ENCODE measurements at places on chromosomes 5 and 9.

- no peak for DNase-seq
These were observed 50.5 kb upstream of the EXOC3 start for GRCh38 chr5:392431-392988.

DNA sequence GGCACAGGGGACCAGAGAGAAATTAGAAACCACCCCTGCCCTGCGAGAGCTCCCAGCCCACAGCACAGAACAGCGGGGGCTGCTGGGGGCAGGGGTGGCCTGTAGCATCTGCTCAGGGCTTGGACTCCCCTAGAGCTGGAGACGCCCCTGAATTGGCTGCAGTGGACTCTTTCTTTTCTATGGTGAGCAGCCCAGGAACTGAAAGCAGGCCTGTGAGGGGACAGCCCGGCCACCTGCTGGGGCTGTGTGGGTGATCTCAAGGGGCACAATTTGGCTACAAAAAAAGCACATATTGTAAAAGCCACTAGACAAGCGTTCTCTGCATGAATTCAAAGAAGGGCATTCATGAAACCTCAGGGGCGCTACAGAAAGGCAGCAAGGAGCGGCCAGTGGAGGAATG is 57.5 kb upstream of the ICE1 start:
- no peak for DNase-seq

- no peak for DNase-seq
These were observed 96.8 kb downstream of the RAPGEF6 start for GRCh38 chr5:131538177-131538593.

GRCh38 chr5:570886-571285 is 41.3 kb upstream of the CEP72 start:
- no peak for DNase-seq

- DNase-seq: no peak
These were observed 610.5 kb downstream of the IRX1 start for GRCh38 chr5:4206127-4206526.

GRCh38 chr5:38468978-38469706 is 87.3 kb downstream of the LIFR start:
- no peak for DNase-seq

Measured in AG04449 (cell line).